Stimulated activated CD4-positive, alpha-beta T cell treated with anti-CD3 and anti-CD28 coated beads, Interleukin-4, amount 100 ng/mL, for 1 hour (primary cell): ENCODE measurements at places on chromosomes 12 and 14.

GRCh38 chr14:105894978-105895881 is 368.8 kb downstream of the TMEM121 start:
- no peak for DNase-seq

DNA sequence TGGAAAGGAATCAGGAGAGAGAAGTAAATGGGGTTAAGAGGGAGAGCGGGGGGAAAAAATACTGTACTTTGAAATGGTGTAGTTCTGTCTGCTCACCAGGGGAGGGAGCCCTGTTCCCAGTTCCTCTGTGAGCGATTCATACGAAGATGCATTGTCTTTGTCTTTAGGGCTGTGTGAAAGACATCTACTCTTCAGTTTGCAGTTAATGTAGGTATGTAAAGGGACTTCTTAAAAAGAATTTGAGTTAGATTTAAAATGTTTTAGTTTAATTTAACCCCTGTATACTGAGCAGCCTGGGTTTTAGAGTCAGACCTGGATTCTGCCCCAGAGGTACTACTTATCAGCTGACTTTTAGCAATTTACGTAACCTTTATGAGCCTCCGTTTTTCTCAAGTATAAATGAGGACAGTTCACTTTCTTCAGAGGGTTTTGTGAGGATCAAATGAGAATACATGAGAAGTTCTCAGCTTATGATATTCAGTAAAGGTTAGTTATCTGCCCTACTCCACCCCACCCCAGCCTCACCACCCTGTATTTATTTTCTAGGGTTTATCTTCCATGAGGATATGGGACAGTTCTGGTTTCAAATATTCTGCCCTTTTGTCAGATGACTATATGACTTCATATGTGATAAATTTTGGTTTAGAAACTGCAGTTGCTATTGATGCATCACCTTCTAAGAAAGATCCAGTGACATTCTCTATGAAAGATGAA is 82.5 kb upstream of the EVL start:
- peak; percentile 46 for DNase-seq

DNA sequence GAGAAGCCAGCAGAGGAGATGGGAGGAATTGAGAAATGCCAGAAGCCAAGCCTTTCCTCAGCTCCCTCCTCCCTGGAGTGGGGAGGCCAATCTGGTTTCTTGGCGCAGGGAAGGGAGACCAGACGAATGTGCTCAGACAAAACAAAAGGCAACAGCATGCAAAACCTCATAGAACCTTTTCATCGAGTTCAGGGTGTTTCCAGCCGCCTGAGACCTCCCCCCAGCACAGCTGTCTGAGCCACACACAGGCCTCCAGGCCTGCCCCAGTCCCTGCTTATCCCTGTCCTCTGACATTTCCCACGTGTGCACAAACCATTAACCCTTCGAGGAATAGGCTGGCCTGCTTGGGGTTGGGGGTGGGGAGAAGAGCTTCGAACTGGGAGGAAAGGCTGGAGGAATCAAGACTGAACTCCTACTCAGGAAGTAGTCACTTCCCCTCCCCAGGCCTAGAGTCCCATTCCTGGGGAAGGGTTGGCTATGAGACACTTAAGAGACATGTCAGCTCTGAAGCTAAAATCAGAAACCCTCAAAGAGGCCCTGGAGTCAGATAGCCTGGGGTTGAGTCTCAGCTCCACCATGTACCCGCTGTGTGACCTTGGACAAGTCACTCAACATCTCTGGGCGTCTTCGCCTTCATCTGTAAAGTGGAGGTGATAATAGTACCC is 10.7 kb downstream of the TBX3 start:
- no peak for DNase-seq

DNA sequence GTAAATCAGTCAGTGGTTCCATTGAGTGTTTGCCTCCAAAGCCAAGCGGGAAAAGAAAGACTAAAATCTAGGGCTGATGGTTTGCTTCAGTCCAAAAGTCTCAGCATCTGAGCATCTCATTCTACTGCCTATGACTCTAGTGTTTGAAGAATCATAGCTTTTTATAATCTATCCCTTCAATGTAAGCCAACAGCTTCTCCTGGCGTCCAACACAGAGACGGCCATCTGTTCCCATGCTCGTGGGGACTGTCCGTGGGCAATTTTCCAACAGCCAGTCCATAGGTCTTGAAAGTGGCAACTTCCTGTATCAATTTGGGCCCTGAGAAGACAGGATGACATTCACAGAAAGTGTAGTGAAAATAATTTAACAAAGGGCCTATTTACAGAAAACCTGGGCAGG is 544.4 kb upstream of the TMEM132C start:
- DNase-seq = no peak

GRCh38 chr12:38919191-38919590 is 13.8 kb upstream of the CPNE8 start:
- no peak for DNase-seq

DNA sequence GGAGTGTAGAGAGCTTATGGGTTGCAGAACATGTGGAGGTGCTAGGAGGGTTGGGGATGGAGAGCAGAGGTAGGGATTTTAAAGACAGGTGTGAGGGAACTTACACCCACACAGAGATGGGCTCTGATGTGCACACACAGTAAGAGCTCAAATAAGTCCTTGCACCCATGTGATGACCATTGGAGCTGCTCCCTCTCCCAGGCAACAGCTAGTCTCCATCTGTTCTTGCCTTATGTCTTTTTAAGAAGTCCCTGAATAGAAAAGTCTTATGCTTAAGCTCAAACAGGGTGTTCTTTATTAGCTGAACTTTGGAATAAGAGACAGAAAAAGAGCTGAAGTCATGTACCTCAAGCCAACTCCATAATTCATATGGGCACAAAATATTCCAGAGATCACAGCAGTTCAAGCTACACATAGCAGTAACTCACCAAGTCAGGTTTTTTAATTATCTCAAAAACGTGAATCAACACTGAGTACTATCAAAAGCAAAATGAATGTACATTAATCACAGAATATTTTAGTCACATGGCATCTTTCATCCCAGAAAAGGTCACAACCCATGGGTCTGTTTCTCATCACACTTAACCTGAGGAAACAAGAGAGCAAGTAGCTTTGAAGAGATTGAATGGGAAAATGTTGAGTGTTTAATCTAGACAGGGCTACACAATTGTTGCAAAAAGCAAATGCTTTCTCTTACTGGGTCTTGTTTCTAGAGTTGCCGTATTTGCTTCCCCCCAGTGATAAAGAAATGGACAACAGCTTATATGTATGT is 1513.6 kb upstream of the SEL1L start:
- DNase-seq = no peak

DNA sequence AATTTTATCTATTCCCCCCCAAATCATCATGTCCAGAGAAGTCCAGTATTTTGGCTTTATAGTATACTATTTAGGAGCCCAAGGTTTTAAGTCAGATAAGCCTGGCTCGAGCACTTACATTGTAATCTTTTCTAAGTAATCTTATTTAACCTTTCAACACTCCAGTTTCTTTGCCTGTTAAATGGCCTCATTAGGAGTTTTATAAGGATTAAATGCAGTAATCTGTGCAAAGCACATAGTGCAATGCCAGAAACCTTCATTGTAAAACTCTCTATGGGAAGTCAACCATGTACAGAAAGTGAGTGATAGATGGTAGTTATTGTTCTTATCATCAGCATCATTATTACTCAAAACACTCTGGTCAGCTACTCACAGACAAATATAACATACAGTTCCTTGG is 1330.4 kb downstream of the SLC16A7 start:
- DNase-seq = no peak

- DNase-seq = no peak
Observed at GRCh38 chr12:81520064-81520945, 238.8 kb downstream of the PPFIA2 start.

GRCh38 chr14:105317546-105317945 is 3.0 kb downstream of the PACS2 start:
- DNase-seq = no peak

GRCh38 chr12:21571046-21571445 is 33.6 kb downstream of the GYS2 start:
- no peak for DNase-seq

- DNase-seq = no peak
Observed at GRCh38 chr14:28571636-28572035, 195.0 kb upstream of the FOXG1 start.

DNA sequence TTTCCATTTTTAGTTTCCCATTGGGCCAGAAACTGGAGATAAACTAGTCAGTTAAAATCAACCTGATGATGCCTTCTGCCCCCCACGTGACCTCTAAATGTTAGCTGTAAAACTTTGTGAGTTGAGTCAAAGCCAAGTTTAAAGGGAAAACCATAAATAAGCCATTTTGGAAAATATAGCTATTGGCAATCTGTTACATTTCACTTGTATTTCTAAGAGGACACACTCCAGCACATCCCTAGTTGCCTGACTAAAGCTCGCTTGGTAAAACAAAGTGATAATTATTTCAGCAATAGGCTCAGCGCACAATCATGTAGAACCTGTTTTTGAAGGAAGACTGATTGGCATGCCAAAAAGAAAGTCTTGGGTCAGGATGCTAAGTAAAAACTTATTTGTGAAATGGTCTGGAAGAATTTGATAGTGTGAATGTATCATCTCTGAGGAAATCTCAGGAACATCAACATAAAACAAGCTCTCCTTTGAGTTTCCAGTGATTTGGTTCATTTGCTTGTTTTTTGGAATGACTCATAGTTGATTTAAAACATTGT is 49.2 kb upstream of the AEBP2 start:
- DNase-seq = no peak

DNA sequence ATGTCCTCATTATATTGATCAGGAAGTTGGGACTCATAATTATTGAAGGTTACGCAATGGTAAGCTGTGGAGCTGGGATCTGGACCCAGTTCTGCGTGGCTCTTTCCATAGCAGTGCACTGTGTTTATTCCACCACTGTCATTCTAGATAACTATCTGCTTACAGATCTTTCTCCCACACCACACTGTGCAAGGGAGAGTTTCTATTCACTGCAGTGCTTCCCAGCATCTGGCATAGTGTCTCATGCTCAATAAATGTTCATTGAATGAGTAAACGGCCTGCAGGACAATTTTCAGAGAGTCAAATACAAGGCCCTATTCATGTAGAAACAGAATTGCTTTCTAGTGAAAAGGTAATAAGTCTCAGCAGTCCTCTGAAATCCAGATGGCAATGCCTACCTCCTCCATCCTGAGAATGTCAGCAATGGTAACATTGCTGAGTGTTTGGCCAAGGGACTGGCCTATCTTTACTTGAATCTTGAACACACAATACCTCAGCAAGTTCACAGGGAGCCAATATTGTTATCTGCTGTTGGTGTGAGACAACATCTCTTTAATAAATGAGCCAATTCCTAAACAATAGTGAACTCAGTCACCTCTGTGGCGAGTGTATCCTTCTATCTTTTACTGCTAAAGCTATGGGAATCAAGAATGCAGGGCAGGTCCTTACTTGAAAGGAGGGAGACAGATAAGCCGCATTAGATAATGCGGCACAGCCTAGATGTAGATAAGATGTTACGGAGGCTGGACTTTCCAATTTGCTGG is 332.4 kb upstream of the PRICKLE1 start:
- no peak for DNase-seq

DNA sequence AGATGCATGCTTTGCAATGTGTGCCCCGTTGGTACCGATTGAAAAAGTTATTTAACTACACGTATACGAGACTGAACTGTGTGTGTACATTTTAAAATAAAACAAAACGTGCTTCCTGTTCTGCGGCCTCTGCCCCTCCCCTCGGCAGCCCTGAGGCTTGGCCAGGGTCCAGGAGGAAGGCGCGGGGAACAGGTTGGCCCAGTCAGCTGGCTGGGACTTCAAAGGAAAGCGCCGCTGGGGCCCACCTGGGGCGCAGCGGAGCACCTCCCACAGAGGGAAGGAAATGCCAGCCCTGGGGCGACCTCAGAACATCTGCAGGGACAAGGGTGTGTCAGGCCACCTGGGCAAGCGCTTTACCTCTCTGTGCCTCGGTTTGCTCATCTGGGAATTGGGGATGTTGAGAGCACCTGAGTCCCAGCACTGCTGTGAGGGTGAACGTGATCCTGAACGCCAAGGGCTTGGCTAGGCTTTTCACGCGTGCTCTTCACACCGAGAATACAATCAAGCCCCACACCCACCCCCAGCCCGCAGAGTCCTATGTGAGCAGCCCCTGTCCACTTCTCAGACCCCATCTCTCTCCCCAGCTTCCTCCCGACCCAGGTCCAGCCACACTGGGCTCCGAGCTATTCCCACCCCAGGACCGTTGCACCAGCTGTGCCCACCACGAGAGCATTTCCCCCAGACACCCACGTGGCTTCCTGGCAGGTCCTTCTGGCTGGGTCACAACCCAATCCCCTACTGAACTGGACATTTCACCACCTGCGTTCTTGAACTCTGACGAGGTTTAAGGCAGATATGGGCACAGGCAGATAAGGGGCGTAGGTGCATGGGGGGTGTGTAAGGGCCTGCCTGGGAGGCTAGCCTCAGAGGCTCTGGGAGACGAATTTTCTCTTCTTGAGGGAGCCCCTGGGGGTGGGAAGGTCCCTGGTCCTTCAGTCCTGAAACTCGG is 41.9 kb upstream of the NCOR2 start:
- DNase-seq = peak; percentile 66

DNA sequence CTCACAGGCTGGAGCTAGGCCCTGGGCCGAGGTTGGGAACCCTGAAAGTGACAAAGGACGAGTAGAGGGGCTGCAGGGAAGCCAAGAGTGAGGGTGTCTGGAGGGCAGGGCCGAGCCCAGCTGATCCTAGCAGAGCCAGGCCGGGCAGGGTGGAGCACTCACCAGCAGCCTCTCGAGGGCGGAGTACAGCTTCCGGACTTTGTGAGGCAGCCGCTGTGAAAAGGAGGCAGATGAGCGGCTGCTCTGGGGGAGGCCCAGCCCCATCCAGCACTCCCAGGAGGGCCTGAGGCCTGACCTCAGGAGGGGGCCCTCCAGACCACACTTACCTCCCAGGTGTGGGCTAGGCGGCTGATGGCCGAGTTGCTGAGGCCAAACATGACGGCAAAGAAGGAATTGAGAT is 14.7 kb upstream of the ENDOU start:
- DNase-seq = no peak

DNA sequence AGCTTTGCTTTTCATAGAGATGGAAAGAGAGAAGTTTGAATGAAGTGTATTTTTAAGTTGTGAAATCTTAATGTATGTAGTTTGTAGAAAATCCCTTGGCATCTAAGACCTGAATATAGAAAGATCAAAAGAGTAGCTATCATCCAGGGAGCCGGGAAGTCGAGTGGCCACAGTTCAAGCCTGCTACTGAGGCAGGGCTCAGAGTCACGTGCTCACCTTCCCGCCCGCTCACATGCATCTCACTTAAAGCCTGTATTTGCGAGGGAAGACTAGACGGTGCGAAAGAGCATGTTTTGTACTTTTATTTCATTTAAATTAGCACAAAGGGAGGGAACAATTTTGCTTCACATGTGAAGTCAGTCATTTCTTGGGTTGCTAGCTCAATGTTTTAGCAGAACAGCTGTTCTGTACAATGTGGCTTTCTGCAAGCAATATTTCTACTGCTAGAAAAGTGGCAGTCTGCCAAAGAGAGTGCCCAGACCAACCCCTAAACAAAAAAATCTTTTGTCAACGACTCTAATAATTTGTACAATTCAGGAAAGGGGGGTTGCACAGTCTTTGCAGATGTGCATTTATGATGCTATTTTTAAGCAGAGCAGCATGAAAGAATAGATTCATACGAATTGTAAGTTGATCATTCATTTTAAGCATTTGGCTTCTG is 290.7 kb downstream of the NPAS3 start:
- DNase-seq = no peak
